ENCODE measurements at places on chromosomes 12 and 14.
A peak's percentile ranks its signal among the peaks of the same experiment; 100 is the strongest.

DNA sequence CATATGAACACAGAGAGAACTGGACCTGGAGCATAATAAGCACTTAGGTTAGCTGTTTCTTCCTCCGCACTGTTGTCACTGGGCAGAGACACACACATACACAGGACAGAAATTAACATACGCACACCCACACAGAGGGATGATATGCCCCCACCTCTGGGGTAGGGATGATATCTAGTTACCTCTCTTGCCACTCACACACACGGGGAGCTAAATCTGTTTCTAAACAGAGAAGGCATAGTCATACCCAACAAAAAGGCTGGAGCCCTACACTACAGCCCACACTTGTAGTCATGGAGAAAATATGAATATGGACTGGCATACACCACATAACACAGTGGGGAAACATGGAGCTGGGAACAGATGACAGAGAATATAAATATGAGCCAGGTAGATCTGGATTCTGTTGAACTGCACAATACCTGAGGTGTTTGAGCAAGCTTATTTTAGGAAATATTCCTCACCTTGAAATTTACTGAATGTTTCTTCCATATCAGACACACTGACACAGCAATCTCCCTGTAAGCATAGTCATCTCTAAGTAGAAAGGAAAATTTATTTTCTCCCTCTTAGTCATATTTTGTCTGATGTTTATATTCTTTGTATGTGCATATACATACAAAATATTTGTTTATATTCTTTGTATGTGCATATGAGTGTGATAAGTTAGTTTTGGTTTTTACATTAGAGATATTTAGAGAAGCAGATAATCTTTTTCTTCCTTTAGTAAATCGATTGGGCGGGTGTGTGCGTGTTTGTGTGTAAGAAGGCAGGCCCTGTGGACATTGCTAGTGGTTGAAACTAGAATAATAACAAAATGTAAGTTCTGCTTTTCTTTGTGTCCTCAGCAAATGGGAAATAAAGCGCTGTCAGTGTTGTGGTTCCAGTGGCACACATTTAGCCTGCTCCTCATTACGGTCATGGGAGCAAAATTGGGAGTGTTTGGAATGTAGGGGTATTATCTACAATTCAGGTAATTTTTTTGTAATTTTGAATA lies 20.9 kb upstream of the SCFD1 start:
- DNase-seq = no peak
- no peaks in the 10 kb centered on the region for H3K27me3 ChIP-seq
- H3K4me1 ChIP-seq = no peaks in the 10 kb centered on the region
- H3K27ac ChIP-seq = peak overlapping the region; percentile 4
- no peak overlapping the region for H3K4me3 ChIP-seq

DNA sequence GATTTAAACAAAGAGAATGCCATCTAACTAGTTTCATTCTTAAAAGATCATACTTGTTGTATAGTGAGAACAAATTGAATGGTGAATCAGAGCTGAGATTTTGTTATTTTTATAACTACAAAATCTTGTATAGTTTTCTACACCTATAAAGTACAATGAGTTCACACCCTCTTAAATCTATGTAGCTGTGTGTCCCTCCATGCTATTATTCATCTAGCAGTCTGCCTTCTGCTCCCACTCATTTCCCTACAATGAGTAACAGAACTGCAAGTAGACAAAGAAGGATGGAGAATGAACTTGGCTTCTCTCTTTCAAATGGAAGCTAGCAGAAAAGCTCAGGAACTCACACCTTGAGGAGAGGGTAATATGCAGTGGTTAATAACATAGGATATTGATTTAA lies 7.1 kb downstream of the IFNG-AS1 start:
- DNase-seq = no peak
- peaks cover 13% of the 10 kb centered on the region for H3K4me1 ChIP-seq
- H3K36me3 ChIP-seq = no peaks in the 10 kb centered on the region
- H3K27ac ChIP-seq = no peak overlapping the region

DNA sequence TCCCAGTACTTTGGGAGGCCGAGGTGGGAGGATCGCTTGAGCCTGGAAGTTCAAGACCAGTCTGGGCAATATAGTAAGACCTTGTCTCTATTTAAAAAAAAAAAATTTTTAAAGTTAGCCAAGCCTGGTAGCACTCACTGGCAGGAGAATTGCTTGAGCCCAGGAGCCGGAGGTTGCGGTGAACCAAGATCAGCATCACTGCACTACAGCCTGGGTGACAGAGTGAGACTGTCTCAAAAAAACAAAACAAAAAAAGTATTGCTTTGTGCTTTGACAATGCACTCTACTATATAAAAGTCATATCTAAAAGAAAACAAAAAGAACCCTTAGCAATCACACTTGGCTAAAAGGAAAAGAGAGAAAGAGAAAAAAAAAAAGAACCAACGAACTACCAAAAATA lies 26.8 kb downstream of the GNPTAB start:
- H3K36me3 ChIP-seq = peaks cover 9% of the 10 kb centered on the region
- H3K4me3 ChIP-seq = no peak overlapping the region
- H3K27ac ChIP-seq = no peak overlapping the region
- no peaks in the 10 kb centered on the region for H3K27me3 ChIP-seq
- peaks cover 32% of the 10 kb centered on the region for H3K4me1 ChIP-seq
- DNase-seq = no peak

- H3K36me3 ChIP-seq = no peaks in the 10 kb centered on the region
- no peak overlapping the region for H3K27ac ChIP-seq
- no peak overlapping the region for H3K4me3 ChIP-seq
- peaks cover 8% of the 10 kb centered on the region for H3K27me3 ChIP-seq
Measured at GRCh38 chr12:80269803-80270552, 170.6 kb downstream of the OTOGL start.

DNA sequence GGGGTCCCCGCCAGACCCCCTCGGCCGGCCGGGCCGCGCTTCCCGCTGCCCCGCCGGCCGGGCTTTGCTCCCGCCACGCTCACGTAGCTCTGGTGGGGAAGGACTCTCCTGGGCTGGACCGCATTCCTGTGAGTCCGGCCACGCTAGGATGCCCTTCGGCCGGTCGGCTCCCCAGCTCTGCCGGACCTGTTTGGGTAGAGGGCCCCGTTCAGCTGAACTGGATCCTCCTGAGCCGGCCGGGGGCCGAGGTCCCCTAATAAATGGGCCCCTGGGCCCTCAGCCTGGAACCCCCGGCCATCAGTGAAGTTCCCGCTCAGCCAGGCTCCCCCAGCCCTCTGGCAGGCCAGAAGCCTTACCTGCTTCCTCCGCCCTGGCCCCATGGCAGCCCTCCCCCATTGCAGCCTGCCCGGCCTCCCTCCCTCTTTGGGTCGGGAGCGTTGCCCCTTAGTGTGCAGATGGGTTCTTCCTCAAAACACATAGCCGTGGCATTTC lies 593 bp downstream of the UNC119B start:
- peaks cover 20% of the 10 kb centered on the region for H3K36me3 ChIP-seq
- H3K4me3 ChIP-seq = peak overlapping the region; percentile 86
- peak overlapping the region; percentile 82 for H3K27ac ChIP-seq
- H3K4me1 ChIP-seq = peaks cover 34% of the 10 kb centered on the region
- no peaks in the 10 kb centered on the region for H3K27me3 ChIP-seq
- peak; percentile 52 for DNase-seq

DNA sequence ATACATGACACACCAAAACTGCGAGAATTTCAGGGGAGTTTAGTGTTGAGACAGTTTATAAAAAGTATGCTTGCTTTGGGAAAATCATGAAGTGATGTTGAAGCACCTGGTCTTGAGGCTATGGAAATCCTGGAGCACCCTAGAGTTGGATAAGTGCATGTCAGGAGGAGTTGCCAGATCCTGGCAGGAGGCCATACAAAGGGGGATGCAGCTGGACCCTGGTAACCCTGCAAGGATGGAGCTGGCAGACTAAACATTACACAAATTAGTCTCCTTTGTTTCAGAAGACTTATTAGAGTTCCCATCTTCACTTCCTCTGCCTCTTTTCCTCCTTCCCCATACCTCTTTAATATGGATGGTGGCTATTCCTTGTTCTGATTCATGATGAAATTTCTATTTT lies 907.0 kb downstream of the BCL11B start:
- DNase-seq = no peak
- peaks cover 18% of the 10 kb centered on the region for H3K4me1 ChIP-seq
- H3K36me3 ChIP-seq = no peaks in the 10 kb centered on the region
- H3K27ac ChIP-seq = no peak overlapping the region
- H3K4me3 ChIP-seq = no peak overlapping the region
- no peaks in the 10 kb centered on the region for H3K27me3 ChIP-seq

DNA sequence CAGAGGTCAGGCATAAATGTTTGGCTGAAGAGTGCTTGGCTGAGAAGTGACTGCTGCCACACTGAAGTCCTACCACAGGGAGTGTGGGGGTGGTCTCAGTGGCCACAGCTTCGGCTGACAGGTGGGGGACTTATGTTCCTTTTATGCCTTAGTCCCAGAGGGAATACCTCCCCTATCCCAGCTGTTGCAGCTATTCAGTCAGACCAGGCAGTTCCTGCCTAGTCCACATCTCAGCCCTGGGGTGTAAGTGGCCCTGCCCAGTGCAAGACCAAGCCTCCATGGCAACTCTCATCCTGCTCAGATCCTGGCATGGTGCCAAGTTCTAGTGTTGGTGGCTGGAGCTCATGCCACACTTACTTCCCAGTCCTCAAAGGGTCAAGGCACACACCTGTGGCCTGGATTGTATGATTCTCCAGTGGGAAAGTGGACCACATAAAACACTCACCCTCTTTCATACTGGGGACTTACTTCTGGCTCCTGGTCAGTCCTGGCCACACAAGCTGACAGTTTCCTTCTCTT lies 161.3 kb upstream of the CAND1 start:
- no peak for DNase-seq
- H3K27me3 ChIP-seq = peaks cover 7% of the 10 kb centered on the region
- H3K4me1 ChIP-seq = no peaks in the 10 kb centered on the region
- no peak overlapping the region for H3K4me3 ChIP-seq
- peaks cover 5% of the 10 kb centered on the region for H3K36me3 ChIP-seq

GRCh38 chr14:92633274-92633616 lies 115.2 kb downstream of the LGMN start:
- peaks cover 3% of the 10 kb centered on the region for H3K36me3 ChIP-seq
- no peaks in the 10 kb centered on the region for H3K27me3 ChIP-seq
- H3K4me1 ChIP-seq = peaks cover 12% of the 10 kb centered on the region
- no peak for DNase-seq
- H3K27ac ChIP-seq = no peak overlapping the region

DNA sequence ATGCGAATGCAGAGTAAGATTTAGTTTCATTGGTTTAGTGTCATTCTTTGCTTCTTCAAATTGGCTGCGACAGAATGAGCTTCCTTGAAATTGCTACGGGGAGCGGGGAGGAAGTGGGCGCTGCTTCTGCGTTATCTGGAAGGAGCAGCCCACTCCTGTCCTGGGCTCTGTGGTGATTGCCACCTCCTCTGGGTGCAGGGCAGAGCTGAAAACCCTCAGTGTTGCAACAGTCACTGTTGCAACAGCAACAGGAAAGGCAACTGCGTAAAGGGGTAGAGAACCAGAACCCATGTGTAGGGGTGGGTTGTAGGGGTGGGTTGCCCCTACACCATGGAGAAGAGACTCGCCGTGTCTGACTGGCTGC lies 57.7 kb downstream of the MAX start:
- peak overlapping the region; percentile 8 for H3K27ac ChIP-seq
- DNase-seq = no peak
- H3K27me3 ChIP-seq = no peaks in the 10 kb centered on the region
- peaks cover 21% of the 10 kb centered on the region for H3K36me3 ChIP-seq
- no peak overlapping the region for H3K4me3 ChIP-seq
- H3K4me1 ChIP-seq = peaks cover 2% of the 10 kb centered on the region
